ENCODE measurements at places on chromosomes 4 and X.

- no peak for DNase-seq
Measured at GRCh38 chr4:158159054-158159717, 13.6 kb downstream of the GASK1B start.

DNA sequence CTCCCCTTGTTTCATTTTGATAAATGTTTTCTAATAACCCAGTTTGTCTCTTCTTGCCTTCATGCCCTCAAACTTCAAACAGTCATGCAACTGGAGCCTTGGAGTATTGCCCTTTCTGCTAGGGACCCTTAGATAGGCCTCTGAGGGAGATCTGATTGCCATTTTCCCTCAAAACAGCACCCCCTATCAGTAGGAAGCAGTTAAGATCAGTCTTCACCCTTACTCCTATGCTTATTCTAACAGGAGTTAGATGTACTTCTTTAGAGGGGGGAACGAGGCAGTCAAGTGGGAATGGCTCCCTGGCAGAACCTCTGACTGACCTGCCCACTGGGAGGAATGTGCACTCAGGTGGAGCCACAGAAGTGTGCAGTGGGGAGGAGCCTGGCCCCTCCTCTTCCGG lies 74.1 kb downstream of the FAM47A start:
- DNase-seq = no peak

GRCh38 chrX:38649674-38650647 lies 88.6 kb downstream of the TSPAN7 start:
- no peak for DNase-seq

DNA sequence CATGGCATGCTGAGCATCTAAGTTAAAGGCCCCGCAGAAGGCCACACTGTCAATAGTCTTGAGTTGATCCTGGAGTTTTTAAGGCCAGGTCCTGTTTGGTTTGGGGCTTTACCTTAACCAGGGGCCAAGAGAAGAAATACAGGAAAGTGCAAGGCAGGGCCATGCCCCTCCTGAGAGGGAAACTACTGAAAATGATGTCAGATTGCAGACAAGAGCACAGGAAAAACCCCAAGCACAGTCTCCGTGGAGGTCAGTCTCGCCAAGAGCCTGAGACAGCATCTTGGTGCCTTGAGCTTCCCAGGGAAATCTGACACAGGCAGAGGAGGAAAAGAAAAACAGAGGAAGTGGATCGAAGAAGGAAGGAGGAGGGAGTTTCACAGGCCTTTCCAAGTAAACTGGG lies 32.2 kb upstream of the GATB start:
- no peak for DNase-seq

- DNase-seq = no peak
Measured at GRCh38 chr4:80060804-80061203, 12.2 kb downstream of the ANTXR2 start.

DNA sequence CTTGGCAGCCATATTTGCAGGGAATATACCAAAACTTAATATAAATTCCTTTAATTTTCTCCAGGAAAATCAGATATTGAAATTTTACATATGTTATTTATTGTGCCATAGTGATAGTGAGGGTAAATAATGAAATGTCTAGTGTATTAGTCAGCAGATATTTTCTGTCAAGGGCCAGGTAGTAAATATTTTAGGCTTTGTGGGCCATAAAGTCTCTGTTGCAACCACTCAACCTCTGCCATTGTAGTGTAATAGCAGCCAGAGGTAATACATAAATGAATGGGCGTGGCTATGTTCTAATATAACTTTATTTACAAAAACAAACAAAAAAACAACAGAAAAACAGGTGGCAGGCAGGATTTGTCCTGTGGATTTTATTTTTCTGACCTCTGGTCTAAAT lies 33.5 kb downstream of the MSL3 start:
- DNase-seq = no peak

DNA sequence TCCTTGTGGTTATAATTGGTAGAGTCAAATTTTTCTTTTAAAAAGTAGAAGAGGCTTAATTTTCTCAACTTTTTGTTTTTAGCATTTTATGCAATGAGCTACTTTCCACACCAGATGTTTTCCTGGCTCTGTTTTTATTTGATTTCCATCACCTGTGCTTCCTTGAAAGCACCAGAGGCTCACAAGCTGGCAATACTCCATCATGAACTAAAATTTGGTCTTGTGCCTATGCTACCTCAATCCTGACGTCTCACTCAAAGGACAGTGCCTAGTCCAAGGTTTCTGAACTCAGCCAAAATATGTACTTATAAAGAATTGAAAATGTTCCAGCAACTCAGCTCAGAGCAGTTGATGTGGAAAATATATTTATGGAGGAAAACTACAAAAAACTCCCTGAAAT lies 914.0 kb upstream of the PRKX start:
- DNase-seq = no peak

GRCh38 chr4:46909078-46909477 lies at the start of gene COX7B2:
Gene COX7B2, minus strand, starts transcription at chr4:46909245. Its CDS starts 174,053 bp downstream, at chr4:46735192.
- no peak for DNase-seq

GRCh38 chr4:99847362-99847976 lies 30.8 kb downstream of the DAPP1 start:
- no peak for DNase-seq

All from AG09319 (cell line).